ENCODE measurements at places on chromosomes 11 and 22.

DNA sequence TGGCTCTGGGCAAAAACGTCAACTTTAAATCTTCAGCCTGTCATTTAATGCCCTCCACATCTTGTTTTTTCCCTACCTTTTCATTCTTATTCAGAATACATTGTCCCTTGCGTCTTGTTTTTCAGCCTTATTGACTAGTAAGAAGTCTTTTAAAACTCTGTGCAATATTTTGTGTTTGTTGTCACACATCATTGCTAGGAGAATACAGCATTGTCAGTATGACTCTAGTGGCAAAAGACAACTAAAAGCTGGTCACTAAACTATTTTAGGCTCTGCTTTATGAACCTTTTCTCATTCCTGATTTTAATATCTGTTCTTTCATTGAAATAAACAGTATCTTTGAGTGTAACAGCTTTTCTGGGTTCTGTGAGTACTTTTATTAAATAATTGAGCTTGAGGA, 447.8 kb upstream of the CCDC179 start:
- no peak for DNase-seq

DNA sequence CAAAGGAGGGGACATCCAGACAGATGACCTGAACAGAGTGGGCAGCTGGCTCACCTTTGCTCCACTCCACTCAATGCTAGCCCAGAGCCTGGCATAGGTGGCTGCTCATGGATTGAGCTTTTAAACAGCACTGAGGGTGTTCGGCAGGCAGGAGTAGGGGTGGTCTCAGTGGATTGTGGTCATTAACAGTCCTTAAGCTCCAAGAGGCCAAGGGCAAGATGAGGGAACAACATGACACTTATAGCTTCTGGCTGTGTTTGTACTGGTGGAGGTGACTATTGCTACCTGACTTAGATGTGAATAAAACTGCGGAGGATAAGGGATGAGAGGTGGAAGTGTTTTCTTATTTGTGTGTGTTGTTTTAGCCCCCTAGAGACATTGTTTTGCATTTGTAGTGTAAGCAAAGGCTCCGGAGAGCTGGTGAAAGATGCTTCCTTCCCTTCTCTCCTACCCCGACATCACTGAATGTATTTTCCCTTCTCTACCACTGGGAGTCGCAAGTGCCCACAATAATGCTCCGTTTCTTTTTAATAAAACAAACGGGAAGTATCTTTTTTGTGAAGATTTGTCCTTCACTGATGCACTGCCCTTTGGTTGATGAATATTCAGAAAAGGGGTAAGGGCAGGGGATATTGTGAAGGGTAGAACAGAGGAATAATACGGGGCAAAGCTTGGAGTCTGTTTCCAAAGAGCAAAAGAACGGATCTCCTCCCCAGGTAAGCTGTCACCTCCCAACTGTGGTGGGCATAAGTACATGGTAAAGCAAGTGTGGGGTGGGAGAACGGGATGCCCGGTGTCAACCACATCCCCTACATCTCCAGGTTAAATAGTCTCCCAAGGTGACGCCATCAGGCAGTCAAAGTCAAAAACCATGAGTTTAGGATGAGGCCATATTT, 27.5 kb upstream of the MTNR1B start:
- peak; percentile 61 for DNase-seq

- DNase-seq, result peak; percentile 73
Measured at GRCh38 chr11:124961972-124962609, 8.1 kb downstream of the CCDC15 start.

- DNase-seq, result no peak
Measured at GRCh38 chr11:68308068-68308467, 4.3 kb upstream of the LRP5 start.

GRCh38 chr11:128298271-128298670, 289.1 kb downstream of the ETS1 start:
- no peak for DNase-seq

- peak; percentile 18 for DNase-seq
Measured at GRCh38 chr22:23700706-23701105, 9.9 kb downstream of the RGL4 start.

DNA sequence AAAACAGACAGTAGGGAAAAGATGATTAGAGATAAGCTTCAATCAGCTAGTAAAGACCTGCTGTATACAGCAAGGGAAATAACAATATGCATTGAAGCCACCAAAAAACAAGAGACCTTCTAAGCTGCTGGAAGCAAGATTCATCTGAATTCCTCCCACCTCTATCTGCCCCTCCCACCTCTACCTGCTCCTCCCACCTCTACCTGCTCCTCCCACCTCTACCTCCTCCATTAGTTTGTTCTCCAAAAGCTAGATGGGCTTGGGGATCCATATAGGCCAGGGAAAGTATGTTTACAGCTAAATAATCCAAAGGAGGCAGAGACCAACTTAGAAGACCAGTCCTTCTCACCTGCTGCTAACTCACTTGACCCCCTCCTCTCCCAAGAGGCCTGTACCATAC, 33.2 kb downstream of the PAK1 start:
- DNase-seq, result no peak

GRCh38 chr11:12279672-12280108, 97.7 kb upstream of the PARVA start:
- DNase-seq, result no peak

GRCh38 chr22:46073683-46074504, 76.4 kb upstream of the PPARA start:
- DNase-seq, result no peak

DNA sequence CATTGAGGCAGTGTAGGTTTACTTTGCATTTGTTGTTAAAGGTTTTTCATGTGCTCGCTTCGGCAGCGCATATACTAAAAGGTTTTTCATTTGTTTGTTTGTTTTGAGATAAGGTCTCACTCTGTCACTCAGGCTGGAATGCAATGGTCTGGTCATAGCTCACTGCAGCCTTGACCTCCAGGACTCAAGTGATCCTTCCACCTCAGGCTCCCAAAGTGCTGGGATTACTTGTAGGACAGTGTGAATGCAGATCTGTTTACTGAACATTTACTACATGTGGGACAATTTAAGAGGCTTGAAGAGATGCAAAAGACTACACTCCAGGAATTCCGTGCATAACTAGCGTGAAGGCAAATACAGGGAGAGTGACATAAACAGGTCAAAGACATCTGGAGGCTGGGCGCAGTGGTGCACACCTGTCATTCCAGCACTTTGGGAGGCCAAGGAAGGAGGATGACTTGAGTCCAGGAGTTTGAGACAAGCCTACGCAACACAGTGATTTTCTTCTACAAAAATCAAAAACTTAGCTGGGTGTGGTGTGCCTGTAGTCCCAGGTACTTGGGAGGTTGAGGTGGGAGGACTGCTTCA, 34.1 kb downstream of the YPEL1 start:
- DNase-seq, result no peak

- no peak for DNase-seq
Measured at GRCh38 chr11:64186492-64187165, 658 bp downstream of the STIP1 start.

- DNase-seq, result no peak
Measured at GRCh38 chr11:1668911-1669473, 28.0 kb upstream of the KRTAP5-6 start.

DNA sequence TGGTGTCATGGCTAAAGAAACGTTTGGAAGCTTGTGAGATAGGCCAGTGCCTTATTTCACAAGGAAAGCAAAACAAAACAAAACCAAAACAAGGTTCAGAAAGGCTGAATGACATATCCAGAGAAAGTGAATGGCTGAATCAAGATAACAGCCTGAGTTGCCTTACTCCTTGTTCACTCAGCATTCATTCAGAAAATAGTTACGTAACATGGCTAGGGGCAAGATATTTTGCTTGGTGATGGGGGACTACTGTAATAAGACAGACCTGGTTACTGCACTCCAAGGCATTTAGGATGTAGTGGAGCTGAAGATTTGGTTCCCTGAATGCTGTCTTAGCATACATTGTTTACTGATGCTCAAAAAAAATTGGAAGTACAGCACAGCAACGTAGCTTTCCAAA, 47.7 kb downstream of the C11orf91 start:
- DNase-seq, result no peak

DNA sequence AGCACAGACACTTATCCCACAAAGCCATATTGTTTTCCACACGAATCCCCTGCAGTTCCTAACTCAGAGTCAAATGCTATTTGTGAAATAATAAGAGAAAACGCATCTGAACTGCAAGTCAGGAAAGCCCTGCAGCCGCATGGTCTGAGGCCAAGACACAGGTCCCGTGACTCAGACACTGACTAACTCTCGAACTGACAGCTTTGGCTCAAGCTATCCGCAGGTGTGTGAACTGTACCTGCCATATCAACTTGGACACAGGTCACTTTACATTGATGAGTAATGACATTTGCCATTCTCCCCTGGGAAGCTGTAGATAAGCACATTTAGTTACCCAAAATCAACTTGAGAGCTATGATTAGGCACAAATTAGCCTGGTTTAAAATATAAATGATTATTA, 34.9 kb upstream of the NFRKB start:
- peak; percentile 62 for DNase-seq

DNA sequence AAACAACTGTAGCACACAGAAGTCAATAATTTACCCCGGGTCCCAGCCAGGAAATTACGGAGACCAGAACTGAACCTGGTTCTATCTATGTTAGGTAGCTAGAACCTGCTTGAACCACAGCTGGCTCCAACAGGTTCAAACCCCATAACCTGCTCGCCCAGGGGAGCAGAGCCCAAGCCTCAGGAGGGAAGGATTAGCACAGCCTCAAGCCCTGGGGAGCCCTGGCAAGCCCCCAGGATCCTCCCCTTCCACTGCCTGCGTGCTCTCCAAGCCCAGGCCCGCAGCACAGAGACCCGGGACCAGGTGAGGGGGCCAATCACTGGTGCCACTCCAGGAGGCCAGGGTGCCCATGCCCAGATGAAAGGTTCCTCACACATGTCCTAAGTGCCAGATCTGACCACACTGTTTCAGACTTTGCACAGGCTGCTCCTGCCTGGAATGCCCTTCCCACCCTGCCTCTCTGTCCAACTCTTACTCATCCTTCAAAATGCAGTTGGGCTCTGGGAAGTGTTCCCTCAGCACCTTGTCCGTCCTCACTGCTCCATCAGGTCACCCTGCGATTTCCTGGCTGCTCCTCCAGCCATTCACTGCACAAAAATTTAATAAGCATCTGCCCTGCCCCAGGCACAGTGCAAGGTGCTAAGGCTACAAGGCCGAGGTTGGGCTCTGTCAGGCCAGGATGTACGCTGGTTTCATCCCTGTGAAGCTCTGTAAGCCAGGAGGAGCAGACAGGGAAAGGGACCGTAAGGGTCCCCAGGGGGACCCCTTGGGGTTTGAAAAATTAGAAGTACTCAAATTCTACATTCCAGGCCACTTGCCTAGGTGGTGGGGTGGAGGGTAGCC, 32.2 kb downstream of the ARRB1 start:
- DNase-seq, result peak; percentile 71

- DNase-seq, result no peak
Measured at GRCh38 chr11:46338988-46339666, 8.1 kb upstream of the DGKZ start.

DNA sequence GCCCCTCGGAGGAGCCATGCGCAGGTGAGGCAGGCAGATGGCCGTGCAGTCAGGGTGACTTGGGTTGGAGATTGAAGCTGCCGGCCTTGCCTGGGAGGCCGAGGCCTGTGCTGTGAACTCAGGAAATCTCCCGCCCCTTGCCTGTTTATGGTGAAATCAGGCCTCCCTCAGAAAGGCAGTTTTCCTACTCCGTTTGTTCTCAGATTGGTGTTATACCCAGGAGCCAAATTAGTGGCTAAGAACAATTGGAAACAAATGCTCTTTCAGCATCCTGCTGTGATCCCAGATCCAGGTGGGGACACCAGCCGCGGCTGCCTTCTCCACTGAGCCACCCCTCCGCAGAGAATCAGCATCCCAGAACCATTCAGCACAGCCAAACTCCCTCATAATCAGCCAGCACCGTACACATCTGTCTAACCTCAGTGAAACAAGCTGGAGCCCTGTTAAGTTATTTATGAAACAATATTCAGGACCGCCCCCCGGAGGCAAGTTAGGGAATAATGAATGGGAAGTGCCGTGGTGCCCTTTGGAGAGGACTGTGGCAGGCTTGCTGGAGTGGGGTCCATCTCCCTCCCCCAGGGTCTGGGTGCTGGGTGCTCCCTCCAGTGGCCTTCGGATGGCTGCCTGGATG, 60.0 kb downstream of the PKNOX2 start:
- DNase-seq, result no peak

GRCh38 chr11:113675003-113675561, 31.0 kb downstream of the TMPRSS5 start:
- peak; percentile 89 for DNase-seq

DNA sequence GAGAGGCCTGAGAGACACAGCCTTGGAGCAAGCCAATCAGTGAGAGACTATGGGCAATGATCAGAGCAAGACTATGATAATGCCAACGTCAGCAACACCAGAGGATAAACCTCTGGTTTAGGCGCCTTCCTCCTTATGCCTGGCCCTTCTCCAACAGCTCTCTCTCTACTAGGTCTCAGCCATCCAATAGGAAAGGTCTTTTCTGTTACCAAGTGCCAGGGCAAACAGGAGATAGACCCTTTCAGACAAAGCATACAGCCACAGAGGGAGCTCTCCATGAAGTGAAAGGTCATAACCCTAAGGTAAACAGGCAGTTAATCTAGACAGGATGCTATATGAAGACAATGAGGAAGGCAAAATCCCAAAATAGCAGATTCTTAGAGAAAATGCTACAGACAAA, 9.5 kb downstream of the STK33 start:
- no peak for DNase-seq

DNA sequence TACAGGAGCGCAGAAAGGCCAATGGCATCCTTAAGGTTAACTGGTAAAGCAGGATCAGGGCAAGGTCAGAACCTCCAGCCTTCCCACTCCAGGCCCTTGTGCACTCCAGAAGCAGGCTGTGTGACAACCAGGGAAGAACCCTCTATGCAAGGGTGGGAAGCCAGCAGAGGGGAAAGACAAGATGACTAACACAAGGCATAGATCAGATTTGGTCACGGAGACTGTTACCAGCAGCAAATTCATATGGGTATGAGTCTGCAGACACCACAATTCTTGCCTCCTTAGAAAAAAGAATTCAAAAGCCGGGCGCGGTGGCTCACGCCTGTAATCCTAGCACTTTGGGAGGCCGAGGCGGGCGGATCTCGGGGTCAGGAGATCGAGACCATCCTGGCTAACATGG, 39.8 kb upstream of the MTNR1B start:
- DNase-seq, result peak; percentile 49

- DNase-seq, result no peak
Measured at GRCh38 chr11:17157761-17158160, 50.0 kb downstream of the PIK3C2A start.

DNA sequence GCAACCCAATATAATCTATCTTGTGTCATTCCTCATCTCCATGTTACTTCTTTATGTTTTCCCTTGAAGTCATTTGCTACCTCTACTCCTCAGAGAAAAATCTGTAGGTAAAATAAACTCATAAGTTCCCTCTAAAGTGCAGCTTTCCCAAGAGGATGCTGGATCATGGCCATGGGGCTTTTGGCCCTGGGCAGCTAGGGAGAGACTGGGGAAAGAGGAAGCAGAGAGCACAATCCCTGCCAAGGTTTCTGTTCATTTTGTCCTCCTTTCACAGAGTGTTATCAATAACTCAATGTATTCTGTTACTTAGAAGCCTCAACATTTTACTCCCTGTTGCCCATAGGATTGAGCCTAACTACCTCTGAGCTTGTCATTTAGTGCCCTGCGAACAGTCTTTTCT, 9.0 kb downstream of the RNF121 start:
- no peak for DNase-seq

- no peak for DNase-seq
Measured at GRCh38 chr11:6631361-6631890, 12.2 kb upstream of the TPP1 start.
